Sigmoid colon (tissue), 7 donors: ENCODE measurements at places on chromosomes 5 and 9. TPM values are rescaled to one million over a fixed set of nuclear protein-coding genes. Genes with fewer than 3 reads are reported as not detected.

KCNT1 gene
- not detected for polyA plus RNA-seq

NR6A1 gene
- 1.8 TPM for polyA plus RNA-seq

NPR2 gene
- 9.5 TPM for polyA plus RNA-seq

FIBCD1 gene
- polyA plus RNA-seq, result 9.6 TPM

CAMK2A gene
- not detected for polyA plus RNA-seq

ADAMTS16 gene
- 0.04 TPM for polyA plus RNA-seq
